ENCODE measurements at places on chromosomes 16 and 17.

DNA sequence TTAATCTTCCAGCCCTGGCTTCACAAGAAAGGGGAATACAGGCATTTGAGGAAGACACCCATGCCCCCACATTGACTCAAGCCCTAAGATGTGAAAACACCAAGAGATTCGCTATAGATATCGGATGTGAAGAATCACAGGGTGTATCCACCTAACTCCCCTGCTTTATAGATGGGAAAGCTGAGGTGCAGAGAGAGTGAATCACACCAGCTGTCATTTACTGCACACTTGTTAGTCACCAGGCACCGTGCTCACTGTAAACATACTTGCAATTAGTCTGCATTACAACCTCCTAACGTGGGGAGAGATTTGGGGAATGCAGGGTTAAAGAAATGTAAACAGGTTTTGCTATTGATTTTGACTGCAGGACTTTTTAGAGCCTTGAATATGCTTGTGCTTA lies 325.5 kb downstream of the C16orf95 start:
- no peak for DNase-seq

DNA sequence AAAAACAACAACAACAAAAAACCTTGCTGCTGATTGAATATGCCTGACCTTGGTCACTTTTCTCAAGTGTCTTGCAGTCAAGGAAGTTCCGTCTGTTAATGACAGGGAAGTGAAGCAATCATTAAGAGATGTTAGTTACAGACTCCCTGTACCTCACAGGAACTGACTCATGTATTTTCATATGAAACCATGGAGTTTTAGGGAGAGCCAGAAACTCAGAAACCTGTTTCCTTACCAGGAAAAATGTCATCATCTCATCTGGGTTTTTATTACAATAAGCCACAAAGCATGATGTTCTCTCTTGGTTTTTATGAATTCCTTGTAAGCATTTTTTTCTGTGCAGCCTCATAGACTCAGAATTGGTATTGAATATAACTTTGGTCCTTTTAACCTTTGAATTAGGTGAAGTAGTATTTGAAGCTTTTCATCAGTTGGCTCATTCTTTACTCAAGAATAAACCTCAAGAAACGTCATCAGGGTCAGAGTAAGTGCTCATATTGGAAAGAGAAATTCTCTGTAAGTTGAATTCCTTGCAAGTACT lies 10.3 kb downstream of the LYRM1 start:
- DNase-seq = no peak

DNA sequence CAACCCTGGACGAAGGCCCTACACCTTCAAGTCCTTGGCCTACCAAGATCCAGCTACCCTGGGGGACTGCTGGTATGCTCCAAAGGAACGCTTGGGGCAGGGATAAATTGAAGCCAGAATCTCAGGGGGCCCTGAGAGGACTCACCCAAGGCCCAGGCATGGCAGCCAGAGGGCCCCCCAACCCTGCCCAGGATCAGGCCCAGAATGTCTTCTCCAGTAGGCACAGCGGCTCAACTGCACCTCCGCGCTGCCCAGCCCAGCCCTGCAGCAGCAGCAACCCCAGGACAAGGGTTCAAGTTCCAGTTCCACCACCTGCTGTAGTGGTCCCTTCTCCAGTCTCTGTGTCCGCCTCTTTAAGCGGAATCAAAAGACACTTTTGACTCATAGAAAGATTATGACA lies 2.2 kb downstream of the TFAP4 start:
- DNase-seq = no peak

DNA sequence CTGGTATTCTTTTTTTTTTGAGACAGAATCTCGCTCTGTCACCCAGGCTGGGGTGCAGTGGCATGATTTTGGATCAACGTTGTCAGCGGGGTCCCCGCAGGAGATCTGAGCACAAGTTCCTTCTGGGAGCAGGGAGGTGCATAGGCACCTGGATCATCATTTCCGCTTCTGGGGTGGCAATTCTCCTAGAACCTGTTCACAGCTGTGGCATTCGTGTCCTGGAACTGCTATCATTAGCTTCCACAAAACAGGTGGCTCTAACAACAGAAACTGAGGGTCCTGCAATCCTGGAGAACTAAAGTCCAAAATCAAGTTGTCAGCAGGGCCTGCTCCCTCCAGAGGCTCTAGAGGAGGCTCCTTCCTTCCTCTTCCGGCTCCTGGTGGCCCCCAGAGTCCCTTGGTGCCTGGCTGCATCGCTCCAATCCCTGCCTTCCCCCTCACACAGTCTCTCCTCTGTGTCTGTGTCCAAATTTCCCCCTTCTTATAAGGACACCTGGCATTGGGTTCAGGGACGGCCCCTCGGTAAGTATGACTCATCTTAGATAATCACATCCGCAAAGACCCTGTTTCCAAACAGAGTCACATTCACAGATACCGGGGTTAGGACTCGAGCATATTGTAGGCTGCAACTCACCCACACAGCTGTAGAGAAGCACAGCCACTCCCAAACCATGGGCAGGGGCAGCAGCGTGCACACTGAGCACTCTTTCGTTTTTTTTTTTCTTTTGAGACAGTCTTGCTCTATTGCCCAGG lies 43.5 kb upstream of the KLHDC4 start:
- no peak for DNase-seq

DNA sequence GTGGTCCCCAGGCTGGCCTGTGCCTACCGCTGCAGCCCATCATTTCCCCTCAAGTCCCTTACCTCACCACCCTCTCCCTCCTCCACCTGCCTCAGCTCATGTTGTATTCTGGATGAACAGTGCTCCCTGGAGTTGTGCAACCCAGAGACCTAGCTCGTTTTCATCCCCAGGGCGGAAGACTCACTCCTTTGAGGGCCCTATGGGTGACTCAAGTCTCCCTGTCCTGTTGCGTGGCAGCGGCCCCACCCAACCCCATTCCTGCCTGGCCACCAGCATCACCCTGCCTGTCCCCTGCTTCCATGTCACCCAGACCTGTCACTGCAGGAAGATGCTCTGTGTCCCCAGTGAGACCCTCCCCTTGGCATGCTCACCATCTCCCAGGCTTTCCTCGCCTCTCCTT lies 3.3 kb downstream of the ALOX12B start:
- no peak for DNase-seq

GRCh38 chr16:68049449-68049848 lies 26.4 kb downstream of the DUS2 start:
- DNase-seq = no peak

- no peak for DNase-seq
Measured at GRCh38 chr16:75820672-75821071, 94.4 kb upstream of the CPHXL start.

DNA sequence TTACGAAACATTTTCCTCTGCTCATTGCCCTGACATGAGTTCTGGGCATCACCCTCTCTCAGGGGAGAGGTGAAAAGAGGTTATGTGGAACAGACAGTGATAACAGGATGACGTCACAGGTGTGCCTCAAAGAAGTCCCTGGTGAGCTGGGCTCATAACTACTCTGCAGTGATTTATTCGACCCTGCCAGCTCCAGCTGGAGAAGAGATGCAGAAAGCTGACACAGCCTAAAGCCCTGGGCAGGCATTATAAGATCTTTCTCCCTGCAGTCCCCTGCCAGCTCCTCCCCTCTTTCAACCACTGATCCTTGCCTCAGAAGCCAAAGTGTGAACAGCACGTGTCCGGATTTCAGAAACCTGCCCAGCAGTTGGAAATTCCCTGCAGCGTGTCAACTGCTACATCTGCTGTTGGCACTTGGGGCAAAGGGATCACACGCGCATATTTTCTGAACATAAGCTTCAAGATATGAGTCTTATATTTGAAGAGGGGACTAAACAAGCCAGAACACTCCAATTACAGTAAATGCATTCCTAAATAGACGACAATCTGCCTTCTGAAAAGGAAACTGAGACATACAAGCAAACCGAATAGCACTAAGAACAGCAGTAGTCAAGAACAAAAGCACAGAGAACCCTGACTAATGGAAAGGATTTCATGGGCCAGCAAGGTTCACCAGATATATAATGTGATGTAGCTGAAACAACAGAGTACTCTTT lies 80.5 kb downstream of the SMG6 start:
- DNase-seq = peak; percentile 54

Measured in effector CD4-positive, alpha-beta T cell (primary cell).